ENCODE measurements at places on chromosomes 4 and X. TPM values are rescaled to one million over a fixed set of nuclear protein-coding genes. Genes with fewer than 3 reads are reported as not detected.

The BGN gene
- 70.9 TPM for total RNA-seq

The FAM184B gene
- not detected for total RNA-seq

The PAGE2 gene
- not detected for total RNA-seq

The MAGEE2 gene
- not detected for total RNA-seq

The PRDM5 gene
- 3.5 TPM for total RNA-seq

The TCEAL2 gene
- not detected for total RNA-seq

The CCDC149 gene
- 15.8 TPM for total RNA-seq

The SLC4A4 gene
- not detected for total RNA-seq

The TMPRSS11E gene
- total RNA-seq: not detected

DNA sequence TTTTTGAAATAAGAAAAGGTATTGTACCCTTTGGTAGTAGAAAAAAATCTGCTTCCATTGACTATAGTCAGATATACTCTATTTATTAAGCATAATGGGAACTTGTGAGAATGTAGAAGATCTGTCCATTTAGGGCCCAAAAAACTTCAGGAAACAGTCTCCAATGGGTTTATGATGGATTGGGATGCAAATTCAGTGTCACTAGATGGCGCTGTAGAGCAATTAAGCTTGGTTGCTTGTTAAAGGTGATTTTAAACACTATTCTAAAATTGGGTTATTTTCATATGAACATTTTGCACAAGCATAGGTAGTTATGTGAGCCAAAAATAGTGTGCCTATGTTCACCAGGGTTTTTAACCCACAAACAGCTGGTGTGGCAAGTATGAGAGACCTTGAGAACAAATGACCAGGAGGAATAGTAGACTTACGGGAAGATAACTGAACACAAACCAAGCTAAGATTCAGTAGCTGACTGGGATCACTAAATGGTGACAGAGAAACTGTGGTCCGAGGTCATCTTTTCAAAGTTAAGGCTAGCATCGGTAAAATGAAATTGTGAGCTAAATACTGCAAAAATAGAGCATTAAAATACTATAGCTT is 80.3 kb upstream of the LSM6 start:
- peak; percentile 54 for DNase-seq

DNA sequence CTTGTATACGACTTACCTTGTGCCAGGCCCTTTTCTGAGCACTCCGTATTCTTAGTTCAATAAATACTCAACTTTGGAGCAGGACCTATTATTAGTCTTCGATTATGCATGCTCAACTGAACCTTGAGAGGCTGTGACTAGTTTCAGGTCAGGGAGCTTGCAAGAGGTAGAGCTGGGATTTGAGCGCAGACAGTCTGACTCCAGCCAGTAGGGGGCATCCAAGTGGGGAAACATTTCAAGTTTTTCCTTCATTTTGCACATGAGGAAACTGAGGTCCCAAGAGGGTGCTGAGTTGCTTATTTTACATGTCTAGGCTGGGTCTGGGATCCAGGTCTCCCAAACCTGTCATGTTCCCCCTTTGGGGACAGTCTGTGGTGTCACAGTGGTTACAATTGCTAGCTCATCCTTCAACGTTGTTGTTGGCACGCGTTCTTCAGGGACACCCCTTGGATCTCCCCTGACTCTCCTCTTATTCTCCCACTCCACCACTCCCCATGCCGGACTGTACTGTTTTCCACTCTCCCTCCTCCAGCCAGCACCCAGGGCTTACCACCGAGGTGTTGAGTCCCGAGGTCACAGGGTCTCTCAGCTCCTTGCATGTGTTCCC is 6.7 kb upstream of the PRICKLE3 start:
- no peak for DNase-seq

DNA sequence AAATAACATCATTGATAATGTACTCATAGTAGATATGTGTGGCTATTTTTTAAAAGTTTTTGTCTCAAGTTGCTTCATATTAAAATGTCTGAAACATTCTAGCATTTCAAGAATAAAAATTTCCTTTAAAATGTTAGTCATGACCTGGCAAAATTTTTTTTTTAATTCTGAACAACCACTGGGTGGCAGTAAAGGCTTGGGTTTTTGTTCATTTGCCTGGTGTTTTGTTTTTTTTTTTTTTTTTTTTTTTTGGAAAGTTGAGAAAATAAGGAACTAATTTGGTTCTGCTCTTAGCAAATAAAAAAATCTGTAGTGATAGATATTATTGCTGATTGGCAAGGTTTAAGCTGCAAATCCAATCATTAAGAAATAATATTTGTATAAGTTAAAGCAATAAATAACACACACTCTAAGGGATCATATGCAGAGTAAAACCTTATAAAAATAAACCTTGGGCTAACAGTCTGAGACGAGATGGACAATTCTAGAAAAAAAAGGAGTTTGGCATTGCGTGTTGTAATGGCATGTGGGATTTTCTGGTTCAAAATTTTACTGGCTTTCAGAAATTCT is 81.4 kb downstream of the CEP44 start:
- peak; percentile 40 for DNase-seq

- peak; percentile 98 for DNase-seq
Observed at GRCh38 chr4:151227731-151228130, 49.2 kb upstream of the PRSS48 start.

DNA sequence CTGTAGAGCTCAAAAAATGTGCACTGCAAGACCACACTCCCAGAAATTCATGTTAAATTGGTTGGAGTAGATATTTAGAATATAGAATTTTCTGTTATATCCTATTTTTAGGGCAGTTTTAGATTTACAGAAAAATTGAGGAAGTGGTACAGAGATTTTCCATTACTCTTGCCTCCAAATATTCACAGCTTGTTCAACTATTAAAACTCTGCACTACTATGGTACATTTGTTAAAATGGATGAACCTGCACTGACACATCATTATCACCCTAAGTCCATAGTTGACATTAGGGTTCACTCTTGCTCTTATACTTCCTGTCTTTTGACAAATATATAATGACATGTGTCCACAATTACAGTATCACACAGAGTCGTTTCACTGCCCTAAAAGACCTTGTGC is 1724.5 kb downstream of the C4orf33 start:
- DNase-seq: no peak

DNA sequence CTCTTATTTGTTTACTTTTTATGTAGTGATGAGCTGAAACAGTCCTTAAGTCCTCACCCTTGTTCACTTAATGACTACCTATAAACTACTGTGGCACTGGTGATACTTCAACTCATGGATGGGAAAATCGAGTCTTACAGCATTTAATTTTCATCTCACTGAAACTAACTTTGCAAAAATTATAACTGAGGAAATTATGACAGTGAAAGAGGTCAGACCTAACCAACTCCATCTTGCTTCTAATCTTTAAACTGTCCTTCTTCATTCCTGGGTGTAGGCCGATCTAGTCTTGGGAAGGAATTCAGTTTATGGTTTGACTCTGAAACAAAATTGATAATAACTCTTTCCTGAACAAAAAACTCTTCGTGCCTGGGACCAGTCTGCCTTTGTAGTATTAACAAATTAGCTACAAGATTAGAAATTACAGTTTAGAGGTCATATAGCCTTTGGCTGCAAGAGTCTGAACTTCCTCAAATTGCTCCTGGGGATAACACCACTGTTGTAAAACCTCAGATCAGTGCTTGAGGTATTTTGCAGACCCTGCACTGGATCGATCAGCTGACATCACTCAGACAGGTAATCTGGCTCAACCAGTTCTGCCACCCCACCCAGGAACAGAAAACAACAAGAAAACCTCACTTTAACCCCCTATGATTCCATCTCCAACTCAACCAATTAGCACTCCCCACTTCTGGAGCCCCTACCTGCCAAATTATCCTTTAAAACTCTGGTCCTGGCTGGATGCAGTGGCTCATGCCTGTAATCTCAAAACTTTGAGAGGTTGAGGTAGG is 995.7 kb upstream of the PRKX start:
- no peak for DNase-seq

- no peak for DNase-seq
Observed at GRCh38 chr4:7769396-7770223, 170.1 kb downstream of the AFAP1 start.

- peak; percentile 38 for DNase-seq
Observed at GRCh38 chrX:20263474-20263873, 3.2 kb downstream of the RPS6KA3 start.

DNA sequence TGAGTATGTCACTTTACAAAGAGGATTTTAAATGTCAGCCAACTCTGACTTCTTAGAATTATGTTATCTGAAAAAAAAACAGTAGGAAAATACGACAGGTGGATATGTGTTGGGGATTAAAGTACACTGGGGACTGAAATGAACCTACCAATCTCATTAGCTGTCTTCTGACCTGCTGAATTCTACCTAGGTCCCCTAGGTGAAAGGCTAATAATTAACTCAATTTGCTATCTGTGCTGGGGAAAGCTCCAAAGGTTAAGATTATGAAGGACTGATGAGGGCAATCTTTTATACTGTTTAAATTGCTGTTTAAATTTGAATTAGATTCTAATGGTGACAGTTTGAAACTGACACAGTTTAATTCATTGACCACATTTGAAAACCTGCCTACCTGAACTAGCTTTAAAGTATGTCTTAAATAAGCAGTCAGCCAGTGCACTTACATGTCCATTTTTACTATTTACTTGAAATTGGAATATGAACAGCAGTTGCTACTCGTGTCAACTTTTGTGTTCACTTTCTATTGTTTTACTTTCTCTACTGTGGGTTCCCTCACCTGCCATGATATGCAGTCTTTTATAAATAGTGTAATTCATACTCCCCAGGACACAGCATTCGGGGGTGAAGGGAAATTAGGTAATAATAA is 977.3 kb downstream of the C4orf33 start:
- DNase-seq: no peak

GRCh38 chrX:123263747-123264146 is 79.7 kb downstream of the GRIA3 start:
- no peak for DNase-seq

DNA sequence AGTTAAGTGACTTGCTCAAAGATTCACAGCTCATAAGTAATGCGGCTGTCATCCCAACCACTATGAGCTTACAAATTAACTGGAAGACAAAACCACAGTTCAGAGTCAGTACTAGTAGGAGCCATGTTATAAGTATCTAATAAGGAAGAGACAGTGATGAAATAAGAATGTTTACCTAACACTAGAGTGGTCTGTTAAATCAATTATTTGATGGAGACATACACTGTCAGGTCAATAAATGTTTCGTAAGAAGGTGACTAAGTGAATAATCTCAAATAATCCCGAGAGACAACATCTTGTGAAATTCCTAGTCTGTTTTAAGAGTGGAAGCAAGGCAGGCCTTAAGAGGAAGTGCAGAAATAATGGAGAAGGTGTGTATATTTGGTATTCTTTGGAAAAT is 25.8 kb upstream of the AMELX start:
- no peak for DNase-seq

- DNase-seq: no peak
Observed at GRCh38 chr4:5650040-5650439, 58.3 kb downstream of the EVC2 start.

DNA sequence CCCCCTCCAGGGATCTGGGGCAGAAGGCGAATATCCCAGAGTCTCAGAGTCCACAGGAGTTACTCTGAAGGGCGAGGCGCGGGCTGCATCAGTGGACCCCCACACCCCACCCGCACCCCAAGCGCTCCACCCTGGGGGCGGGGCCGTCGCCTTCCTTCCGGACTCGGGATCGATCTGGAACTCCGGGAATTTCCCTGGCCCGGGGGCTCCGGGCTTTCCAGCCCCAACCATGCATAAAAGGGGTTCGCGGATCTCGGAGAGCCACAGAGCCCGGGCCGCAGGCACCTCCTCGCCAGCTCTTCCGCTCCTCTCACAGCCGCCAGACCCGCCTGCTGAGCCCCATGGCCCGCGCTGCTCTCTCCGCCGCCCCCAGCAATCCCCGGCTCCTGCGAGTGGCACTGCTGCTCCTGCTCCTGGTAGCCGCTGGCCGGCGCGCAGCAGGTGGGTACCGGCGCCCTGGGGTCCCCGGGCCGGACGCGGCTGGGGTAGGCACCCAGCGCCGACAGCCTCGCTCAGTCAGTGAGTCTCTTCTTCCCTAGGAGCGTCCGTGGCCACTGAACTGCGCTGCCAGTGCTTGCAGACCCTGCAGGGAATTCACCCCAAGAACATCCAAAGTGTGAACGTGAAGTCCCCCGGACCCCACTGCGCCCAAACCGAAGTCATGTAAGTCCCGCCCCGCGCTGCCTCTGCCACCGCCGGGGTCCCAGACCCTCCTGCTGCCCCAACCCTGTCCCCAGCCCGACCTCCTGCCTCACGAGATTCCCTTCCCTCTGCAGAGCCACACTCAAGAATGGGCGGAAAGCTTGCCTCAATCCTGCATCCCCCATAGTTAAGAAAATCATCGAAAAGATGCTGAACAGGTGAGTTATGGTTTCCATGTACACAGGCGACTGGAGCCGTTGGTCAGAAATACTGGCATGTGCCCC is at the start of gene CXCL1:
TSS of gene CXCL1 (plus strand) at position 264 of the 926 bp plus-strand sequence. CDS start at position 342, 78 bp downstream.
- DNase-seq: peak; percentile 57

GRCh38 chr4:4884611-4885010 is 25.1 kb downstream of the MSX1 start:
- DNase-seq: no peak

GRCh38 chr4:95506264-95506663 is 42.5 kb downstream of the UNC5C start:
- DNase-seq: no peak

- DNase-seq: no peak
Observed at GRCh38 chrX:113966791-113967190, 617.1 kb upstream of the HTR2C start.

All from dermis microvascular lymphatic vessel endothelial cell (primary cell).